OCI-M1 (cell line): ENCODE measurements at places on chromosomes 16 and 17.

DNA sequence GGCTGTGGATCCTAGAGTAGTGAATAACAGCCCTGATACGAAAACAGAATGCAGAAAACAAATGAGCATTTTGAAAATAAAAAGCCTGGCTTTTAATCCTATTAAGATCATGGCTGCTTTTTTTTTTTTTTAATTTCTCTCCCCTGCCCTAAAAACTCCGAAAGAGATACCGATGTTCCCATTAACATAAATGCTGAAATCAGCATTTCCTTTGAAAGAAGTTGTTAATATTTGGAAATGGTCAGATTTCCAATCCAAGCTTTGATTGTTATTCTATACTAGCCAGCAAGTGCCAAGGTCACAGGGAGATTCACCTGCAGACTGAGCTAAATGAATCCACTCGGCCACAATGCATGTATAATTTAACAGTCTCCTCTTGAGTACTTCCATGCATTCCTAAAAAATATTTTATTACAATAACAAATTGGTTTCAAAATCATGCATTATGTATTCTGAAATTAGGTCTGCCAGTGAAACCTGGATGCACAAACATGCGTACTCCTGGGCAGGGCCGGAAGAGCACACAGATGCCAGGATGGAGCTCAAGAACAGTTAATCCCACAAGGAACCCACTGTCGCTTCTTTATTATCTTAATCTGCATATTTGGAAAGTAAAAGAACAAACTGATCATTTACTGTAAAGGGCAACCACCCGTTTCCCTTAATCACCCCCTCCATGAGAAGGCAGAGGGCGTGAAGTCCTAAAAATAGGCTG, 521.5 kb upstream of the ZFHX3 start:
- no peak for DNase-seq

DNA sequence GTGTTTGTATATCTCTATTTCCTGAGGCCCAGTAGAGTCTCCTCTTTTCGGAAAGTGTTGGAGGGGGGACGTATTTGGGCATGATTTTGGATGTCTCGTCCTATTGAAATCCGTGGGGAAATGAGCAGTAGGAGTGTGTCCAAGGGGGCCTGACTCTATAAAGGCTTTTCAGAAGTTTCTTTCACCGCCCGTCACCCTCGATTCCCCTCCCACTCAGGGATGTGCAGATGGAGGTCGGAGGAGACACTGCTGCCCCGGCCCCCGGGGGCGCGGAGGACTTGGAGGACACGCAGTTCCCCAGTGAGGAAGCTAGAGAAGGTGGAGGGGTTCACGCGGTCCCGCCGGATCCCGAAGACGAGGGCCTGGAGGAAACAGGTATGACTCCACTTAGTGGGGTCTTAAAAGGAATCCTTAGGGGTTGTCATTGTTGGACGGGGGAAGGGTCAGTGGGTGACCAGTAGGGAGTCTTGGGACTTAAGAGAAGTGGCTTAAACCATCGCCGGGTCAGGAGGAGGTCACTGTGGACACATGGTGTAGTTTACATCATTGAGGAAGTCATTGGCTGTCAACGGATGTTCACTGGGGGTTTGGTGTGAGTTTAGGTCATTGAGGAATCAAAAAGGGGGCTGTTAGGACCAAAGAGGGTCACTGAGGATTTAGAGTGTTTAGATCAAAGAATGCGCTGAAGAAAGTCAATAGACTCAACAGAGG, 424 bp downstream of the MON1B start:
- peak; percentile 71 for DNase-seq

- DNase-seq = no peak
Observed at GRCh38 chr17:28357901-28358197, 522 bp upstream of the POLDIP2 start.

GRCh38 chr17:62592341-62593099, 35.0 kb upstream of the MRC2 start:
- DNase-seq = no peak

GRCh38 chr17:329784-330420, 22.7 kb downstream of the RPH3AL start:
- DNase-seq = peak; percentile 38

DNA sequence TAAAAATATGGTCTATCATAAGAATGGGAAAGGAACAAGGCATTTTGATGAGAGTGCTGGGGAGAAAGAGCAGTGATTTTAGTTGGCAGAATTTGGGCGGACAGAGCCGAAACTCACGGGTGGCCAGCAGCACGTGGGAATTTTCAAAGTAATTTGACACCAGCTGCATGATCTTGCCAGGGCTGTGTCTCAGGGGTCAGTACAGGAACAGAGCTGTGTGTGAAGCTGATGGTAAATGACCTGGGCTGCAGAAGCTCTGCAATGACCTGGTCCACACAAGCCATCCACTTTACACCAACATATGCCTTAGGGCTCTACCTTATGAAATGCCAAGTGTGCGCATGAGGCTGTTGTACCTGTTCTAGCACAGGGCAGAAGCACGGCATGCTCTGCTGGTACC, 112.0 kb downstream of the ZFHX3 start:
- no peak for DNase-seq

DNA sequence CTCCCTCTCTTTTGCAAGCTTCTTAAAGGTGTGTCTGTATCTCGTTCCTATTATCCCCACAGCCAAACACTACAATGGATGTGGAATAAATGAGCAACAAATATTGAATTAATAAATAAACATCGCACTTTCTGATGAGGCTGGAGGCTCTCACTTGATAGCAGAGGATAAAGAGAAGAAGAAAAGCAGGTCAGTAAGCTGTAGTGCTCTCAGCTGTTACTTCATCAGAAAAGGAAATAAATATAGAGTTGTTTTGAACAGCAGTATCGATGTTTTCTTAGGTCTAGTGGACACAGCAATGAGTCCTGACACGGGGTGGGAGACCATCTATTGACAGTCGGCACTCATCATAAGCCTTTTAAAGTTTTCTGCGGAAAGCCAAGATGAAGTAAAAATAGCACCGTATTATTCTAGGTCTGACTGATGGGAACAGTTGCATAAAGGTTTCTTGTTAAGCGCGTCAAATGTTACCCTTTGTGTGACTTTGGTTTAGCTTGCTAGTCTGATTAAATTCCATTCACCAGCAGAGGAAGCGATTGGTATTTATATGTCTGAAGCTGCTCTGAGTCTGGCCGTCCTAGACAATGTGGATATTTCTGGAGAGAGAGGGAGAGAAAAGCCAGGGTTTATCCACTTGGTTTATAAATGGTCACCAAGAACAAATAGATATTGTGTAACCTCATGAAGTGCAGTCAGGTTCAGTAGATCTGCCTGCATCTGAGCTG, 646.1 kb downstream of the CDH11 start:
- DNase-seq = no peak

- peak; percentile 29 for DNase-seq
Observed at GRCh38 chr16:8919089-8919933, 37.2 kb downstream of the LITAFD start.

- no peak for DNase-seq
Observed at GRCh38 chr17:19274893-19275292, 37.7 kb downstream of the EPN2 start.

DNA sequence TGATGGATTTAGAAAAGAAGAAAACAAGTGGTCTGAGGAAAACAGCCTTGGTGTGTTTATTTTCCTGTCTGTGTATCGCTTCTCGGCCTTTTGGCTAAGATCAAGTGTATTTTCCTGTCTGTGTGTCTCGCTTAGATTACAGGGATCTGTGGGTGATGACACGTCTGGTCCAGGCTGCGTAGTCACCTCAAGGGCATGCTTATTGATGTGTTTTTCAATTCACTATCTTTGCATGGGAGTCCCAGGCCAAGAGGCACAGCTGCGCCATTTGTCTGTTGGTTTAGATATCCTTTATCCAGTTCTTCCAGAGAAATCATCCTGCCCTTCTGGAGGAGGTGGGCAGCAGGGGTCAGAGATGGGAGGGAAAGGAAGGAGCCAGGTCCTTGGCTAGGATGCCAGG, 47.1 kb upstream of the STH start:
- peak; percentile 9 for DNase-seq

DNA sequence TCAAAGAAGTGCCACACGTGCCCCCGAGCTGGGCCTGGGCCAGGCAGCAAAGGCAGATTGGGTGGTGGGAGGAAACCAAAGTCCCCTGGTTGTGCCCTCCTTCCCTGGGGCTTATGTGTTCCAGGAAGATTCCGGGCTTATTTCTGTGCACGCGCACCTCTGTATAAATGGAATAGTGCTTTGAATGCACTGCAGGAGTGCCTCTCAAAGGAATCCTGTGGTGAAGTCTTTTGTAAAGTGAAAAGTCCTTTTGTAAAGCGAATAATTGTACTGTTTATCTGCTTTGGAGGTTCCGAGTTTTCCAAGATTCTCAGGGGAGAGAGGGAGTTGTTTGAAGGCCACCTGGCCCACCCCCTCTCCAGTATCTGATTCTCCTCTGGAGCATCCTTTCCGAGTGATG, 26.8 kb downstream of the C17orf75 start:
- no peak for DNase-seq

- no peak for DNase-seq
Observed at GRCh38 chr17:16943032-16943352, 28.9 kb downstream of the TNFRSF13B start.

- DNase-seq = no peak
Observed at GRCh38 chr17:42559075-42559474, 2.9 kb upstream of the COASY start.

GRCh38 chr17:51611585-51611984, 351.2 kb downstream of the UTP18 start:
- no peak for DNase-seq

DNA sequence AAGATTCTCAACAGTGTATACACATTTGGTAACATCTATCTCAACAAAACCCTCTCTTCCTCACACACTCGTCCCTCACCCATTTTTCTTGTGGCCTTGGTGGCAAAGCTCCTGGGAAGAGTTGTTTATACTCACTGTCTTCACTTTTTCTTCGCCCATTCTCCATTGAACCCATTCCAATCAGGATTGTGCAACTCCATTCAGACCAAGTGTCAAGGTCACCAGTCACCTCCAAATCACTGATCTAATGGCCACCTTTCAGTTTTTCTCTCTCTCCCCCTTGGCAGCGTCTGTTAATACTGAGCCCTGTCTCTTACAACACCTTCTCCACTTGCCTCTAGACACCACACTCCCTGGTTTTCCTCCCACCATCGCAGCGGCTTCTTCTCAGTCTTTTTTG, 8.6 kb upstream of the SLC13A5 start:
- no peak for DNase-seq
